ENCODE measurements at places on chromosomes 2 and 18. TPM values are rescaled to one million over a fixed set of nuclear protein-coding genes. Genes with fewer than 3 reads are reported as not detected.

- DNase-seq: no peak
Measured at GRCh38 chr2:162369551-162369950, 25.6 kb downstream of the GCA start.

DNA sequence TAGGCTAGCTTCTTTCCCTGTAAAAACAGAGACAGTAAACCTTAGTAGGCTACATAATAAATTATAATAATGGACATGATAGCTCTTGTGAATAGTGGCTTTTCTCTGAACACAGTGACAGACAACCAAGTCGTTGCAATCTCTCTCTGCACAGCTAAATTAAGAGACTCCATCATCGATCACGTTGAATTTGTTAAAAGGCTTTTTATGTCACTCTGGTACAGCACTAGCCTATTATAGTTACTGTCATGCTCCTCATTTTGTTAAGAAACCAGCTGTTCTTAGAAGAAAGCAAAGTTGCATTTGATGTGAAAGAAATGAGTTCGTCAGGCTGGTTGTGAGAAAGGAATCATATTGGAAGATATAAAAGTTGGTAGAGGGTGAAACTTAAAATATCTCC is 50.3 kb upstream of the ARHGAP28 start:
- DNase-seq: no peak

DNA sequence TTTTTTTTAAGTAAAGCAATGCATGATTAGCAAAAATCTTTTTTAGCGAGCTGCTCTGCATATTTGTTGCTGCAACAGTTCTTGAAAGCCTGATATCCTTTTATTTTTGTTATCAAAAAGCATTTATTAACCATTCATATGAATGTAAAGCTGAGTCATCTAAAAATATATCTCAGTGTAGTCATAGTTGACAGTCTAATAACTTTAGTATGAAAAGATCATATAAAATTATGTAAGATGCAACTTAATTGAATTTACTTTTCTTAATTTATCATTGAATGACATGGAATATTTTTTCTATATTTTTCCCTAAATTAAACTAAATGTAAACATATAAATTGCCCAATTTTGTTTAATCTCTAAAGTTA is 8.5 kb downstream of the UGP2 start:
- DNase-seq: no peak

- no peak for DNase-seq
Measured at GRCh38 chr2:152454960-152455359, 120.0 kb downstream of the FMNL2 start.

DNA sequence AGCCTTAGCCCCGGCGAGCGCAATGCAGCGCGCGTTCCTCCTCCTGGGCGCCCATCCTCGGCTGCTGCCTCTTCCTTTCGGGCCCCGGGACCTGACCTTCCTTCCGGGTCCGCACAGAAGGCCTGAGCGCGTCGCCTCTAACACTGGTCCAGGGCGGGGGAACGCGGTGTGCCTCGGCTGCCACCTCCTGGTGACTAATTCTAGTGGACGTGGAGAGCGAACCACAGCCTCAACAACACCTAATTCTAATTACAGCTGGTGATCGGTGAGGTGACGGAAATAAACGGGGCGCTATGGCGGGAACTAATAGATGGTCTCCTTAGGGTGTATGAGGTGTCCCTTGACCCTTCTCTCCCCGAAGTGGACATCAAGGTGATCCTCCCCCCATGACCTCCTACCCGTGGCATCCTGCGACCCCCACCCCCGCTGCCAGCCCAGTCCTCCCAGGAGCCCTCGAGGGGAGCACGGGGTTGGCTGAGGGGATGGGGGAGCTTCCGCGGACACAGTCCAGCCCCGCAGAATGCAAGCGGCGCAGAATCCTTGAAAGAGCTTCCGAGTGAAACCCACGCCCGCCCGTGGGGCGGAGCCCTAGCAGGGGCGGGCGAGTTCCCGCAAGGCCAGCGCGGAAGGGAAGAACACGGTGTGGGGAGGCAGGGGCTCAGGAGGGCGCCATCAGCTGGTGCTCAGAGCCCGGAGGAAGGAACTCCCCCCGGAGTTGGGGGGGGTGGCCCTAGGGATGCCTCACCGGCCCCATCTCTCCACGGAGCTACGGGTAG is 12.8 kb upstream of the HMSD start:
- peak; percentile 89 for DNase-seq

Gene BOLL
- not detected for total RNA-seq

Gene NPPC
- 7.2 TPM for total RNA-seq

All from left ventricle myocardium superior (tissue), 1 donor.